Activated CD4-positive, alpha-beta T cell treated with anti-CD3 and anti-CD28 coated beads, Interleukin-2, amount 10 ng/mL, durations not matched to agents 24 days and 14 days (primary cell): ENCODE measurements at places on chromosomes 16 and 17. TPM values are rescaled to one million over a fixed set of nuclear protein-coding genes. Genes with fewer than 3 reads are reported as not detected.

Gene NPIPB8
- 1.3 and 2.4 TPM in 2 replicates for total RNA-seq

Gene UTS2R
- 0.14 TPM in 1 of 2 replicates, not detected in the other for total RNA-seq

- peaks cover 26% of the 10 kb centered on the region for H3K4me1 ChIP-seq
- H3K27ac ChIP-seq = no peak overlapping the region
- H3K27me3 ChIP-seq = no peaks in the 10 kb centered on the region
- no peak overlapping the region for H3K4me3 ChIP-seq
Observed at GRCh38 chr16:27385398-27385797, 16.6 kb upstream of the IL21R start.

DNA sequence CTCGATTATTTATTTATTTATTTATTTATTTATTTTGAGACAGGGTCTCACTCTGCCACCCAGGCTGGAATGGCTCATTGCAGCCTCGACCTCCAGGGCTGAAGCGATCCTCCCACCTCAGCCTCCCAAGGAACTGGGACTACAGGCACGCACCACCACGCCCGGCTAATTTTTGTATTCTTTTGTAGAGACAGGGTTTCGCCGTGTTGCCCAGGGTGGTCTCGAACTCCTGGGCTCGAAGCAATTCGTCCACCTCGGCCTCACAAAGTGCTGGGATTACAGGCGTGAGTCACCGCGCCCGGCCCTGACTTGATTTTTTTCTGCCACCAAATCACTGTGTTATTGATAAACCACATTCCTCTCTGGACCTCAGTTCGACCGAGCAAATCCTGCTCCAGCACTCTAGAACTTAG lies 758 bp upstream of the RPL23A start:
- DNase-seq = no peak
- peaks cover 43% of the 10 kb centered on the region for H3K4me1 ChIP-seq
- H3K36me3 ChIP-seq = peaks cover 45% of the 10 kb centered on the region

Gene NOG
- total RNA-seq = 0.09 and 0.21 TPM in 2 replicates
